ENCODE measurements at places on chromosomes 6 and 20.

GRCh38 chr20:10481676-10482075, 46.6 kb downstream of the SLX4IP start:
- no peak for DNase-seq

DNA sequence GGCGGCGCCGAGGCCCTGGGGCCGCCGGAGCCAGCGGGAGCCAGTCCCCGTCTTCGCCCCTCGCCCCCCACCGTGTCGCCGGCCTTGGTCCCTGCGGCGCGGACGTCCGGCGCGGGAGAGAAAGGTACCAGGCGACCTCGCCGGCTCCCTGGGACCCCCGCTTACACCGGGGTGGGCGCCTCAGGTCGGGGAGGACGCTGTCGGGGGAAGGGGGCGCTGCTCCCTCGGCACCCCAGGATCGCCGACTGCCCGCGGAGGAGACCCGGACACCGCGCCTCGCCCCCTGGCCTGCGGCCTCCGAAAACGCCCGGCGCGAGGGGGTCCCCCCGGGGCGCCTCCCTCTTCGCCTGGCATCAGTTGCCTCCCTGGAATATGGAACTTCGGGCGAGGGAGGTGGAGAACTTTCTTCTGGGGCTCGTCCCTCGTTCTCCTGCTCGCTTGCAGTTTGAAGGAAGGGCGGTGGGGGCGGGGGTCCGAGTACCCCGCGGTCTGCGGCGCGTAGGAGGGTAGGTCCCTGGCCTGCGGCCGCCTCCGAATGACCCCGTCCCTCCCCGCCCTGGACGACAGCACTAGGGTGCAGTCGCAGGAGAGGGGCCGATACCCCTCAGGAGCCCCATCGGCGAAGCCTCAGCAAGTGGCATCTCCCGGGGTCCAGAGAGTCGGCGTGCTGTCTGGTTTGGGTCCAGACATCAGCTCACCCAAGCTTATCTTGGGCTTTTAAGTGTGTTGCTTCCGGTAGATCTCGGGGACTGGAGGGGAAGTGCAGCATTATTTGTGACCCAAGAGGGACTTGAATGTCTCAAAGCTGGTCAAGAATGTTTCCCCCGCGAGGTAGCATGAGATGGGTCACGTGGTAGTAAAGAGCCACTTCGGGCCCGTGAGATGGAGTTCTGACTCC, 549 bp downstream of the ANKRD6 start:
- peak; percentile 25 for DNase-seq

GRCh38 chr6:134623401-134623800, 305.5 kb upstream of the SGK1 start:
- DNase-seq: no peak

GRCh38 chr6:36593569-36594028, 563 bp upstream of the SRSF3 start:
- no peak for DNase-seq

DNA sequence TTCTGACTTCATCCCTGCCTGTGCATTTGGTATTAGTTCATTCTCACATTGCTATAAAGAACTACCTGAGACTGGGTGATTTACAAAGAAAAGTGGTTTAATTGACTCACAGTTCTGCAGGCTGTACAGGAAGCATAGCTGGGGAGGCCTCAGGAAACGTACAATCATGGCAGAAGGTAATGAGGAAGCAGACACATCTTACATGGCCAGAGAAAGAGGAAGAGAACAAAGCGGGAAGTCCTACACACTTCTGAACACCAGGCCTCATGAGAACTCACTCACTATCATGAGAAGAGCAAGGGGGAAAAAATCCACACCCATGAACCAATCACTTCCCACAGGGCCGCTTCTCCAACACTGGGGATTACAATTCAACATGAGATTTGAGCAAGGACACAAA, 303.9 kb downstream of the CBLN4 start:
- DNase-seq: no peak

- DNase-seq: no peak
These were observed 27.2 kb downstream of the ARID1B start for GRCh38 chr6:156804402-156804801.

DNA sequence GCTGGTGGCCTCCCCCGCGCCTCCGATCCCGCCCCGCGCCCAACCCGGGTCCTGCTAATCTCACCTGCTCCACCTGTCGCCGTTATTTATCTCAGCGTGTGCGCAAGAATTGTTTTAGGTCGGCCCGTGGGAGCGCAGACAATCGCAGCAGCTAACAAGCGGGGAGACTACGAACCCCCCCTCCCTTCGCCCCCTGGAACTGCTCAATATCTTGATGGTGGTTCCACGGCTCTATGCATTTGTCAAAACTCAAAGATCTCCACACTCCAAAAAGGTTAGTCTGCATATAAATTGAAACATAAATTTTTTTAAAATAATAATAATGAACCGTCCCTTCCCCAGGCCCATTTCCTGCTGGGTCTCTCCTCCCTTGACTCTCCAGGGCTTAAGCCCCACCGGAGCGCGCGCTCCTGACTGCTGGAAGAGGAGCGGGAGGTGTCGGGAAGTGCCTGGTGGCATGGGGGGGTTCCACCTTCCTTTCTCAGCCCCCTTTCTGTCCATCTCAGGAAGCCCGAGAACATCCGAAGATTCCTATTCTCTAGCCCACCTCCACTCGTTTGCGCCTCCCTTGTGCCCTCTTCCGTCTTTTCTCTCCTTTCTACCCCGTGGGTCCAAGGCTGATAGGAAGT, 1.6 kb upstream of the MDGA1 start:
- peak; percentile 62 for DNase-seq

DNA sequence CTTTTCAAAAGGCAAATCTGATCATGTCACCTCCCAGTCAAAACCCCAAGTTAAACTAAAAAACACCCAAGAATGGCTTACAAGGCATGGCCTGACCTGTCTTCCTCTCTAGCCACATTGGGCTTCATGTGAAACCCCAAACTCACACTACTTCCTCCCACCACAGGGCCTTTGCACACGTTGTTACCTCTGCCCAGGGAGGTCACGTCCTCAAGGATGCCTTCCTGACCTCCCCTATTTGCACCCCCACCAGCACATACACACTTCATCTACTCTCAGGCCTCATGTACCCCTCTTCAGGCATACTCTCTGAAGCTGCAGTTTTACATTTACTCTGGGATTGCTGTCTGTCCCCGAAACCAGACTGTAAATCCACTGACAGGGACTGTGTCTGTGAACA, 6.1 kb downstream of the EZR start:
- DNase-seq: no peak

GRCh38 chr6:80638213-80639055, 532.0 kb downstream of the BCKDHB start:
- DNase-seq: no peak

GRCh38 chr6:90508753-90509152, 78.1 kb downstream of the MAP3K7 start:
- no peak for DNase-seq

All from NCI-H187 (cell line).